ENCODE measurements at places on chromosomes 2 and 18.

GRCh38 chr2:200968162-200968561, 4.7 kb upstream of the ORC2 start:
- no peak for DNase-seq

DNA sequence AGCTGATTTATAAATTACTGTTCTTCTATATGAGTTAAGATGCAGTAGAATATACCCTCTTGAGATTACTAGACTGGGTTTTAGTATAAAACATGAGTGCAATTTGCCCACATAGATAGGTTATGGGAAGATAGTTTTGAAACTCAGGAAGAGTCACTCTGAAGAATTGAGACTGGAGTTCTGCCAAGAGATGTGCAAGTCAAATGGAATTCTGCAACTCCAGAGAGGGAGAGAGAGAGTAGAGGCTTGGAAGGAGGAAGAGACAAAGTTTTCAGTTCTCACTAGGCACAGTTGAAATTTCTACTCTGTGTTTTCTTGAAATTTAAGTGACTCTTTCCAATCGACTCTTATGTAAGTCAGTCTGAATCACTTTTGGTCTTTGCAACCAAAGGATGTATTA, 878.8 kb downstream of the TSN start:
- no peak for DNase-seq

DNA sequence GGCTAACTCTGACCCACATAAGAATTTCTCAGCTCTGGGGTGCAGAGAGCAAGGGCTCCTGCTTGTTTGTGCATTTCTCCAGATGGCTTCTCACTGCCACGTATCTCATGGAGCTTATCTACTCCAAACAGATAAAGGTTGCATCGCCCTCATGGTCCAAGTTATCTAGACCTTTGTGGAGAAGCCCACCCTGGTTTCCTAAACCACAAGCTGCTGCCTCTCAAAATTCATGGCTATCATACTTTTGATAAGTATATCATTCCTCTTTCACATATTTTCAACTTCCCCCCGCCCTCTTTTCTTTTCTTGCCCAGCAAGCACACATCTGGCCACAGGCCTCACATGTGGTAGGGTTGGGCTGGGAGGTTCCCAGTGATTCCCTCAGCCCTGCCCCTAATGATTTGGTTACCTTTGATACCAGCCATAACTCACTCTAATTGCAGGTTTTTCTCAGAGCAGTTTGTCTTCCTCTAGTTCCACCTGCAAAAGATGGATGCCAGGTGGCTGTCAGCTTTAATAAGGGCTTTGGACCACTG, 146.0 kb downstream of the RHBDD1 start:
- DNase-seq = no peak

- DNase-seq = no peak
These were observed 80.6 kb downstream of the OTX1 start for GRCh38 chr2:63131196-63131595.

GRCh38 chr2:160279813-160280465, 79.9 kb upstream of the ITGB6 start:
- no peak for DNase-seq

- no peak for DNase-seq
These were observed 27.2 kb downstream of the C2orf49 start for GRCh38 chr2:105364436-105365139.

DNA sequence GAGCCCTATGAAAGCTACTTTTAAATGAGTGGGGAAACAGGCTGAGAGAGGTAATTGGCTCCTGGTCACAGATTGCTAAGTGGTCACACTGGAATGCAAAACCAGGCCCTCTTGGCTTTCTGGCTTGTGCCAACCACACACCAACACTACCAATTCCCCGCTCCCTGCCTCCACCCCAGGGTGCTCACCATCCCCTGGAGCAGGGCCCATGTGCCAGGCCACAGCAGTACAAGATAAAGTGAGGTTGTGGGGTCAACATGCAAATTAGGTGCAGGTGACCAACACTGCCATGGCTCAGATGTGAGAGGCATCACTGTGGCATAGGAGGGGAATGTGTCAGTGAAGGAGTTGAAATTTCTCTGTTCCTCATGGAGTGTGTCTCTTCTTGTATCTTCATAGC, 312.5 kb downstream of the MYCN start:
- no peak for DNase-seq

DNA sequence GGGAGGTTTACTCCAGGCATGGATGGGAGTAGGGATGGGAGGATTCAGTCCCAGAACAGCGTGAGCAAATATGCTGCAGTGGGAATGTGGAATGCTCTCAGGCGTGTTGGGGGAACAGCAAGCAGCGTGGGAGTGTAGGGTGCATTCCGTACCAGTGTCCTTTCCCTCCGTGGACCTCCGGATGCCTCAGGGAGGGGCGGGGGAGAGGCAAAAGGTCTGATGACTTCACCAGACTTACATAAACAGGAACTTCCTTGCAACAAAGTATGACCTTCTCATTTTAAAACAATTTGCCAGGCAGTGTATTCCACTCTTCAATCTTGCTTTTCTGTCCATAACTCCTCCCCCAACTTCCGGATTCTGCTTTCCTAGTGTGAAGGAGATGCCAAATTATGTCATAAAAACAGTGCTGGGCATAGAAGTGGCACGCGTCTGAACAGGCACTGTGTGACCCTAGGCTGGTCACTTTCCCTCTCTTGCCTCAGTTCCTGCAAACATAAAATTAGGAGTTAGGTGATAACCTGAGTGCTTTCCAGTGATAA, 36.9 kb downstream of the RPL37A start:
- DNase-seq = no peak

- DNase-seq = no peak
These were observed 99.8 kb upstream of the ZEB2 start for GRCh38 chr2:144619760-144620159.

DNA sequence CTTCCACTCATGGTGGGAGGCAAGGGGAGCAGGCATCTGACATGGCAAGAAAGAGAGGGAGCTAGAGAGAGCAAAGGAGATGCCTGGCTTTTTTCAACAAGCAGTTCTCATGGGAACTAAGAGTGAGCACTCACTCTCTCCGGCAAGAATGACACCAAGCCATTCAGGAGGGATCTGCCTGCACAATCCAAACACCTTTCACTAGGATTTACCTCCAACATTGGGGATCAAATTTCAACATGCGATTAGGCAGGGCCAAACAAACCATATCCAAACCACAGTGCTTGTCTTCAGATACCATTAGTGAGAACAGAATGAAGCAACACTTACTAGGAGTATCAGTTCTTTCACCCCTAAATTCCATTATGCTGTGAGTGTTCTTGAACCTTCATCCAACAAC, 77.3 kb downstream of the FIGN start:
- DNase-seq = no peak

DNA sequence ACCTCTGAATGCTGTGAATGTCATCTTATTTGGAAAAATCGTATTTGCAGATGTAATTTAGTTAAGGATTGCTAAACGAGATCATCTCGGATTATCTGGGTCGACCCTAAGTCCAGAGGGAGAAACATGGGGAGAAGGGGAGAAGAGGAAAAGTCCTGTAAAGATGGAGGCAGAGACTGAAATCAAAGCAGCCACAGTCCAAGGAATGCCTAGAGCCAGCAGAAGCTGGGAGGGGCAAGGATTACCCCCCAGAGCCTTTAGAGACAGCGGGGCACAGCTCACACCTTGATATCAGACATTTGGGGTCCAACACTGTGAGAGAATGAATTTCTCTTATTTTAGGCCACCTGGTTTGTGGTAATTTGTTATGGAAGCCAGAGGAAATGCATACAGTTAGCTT, 104.9 kb upstream of the YPEL5 start:
- DNase-seq = no peak

- no peak for DNase-seq
These were observed 65.1 kb downstream of the MRPS9 start for GRCh38 chr2:105102963-105103421.

- DNase-seq = no peak
These were observed 46.6 kb downstream of the HNMT start for GRCh38 chr2:138010890-138011289.

GRCh38 chr2:60377825-60378224, 175.6 kb downstream of the BCL11A start:
- DNase-seq = no peak

- no peak for DNase-seq
These were observed 83.2 kb downstream of the DDX1 start for GRCh38 chr2:15674637-15675455.

DNA sequence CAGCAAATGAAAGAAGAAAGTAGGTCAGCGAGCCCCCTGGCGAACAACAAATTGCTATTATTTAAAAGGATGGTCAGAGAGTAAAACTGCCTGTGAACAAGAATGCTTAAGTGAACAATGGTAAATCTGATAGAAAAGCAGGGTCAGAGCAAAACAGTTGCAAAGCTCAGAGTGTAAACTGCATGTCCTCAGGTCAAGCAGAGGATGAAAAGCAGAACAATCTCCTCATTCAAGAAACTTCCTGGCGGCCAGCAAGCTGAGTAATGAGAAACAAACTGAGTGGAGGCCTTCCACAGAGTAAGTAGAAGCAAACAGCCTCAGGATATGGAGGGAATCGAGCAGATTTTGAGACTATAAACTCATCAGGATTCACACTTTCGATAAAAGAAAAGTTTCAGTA, 117.9 kb downstream of the PPP1R1C start:
- no peak for DNase-seq

GRCh38 chr18:10400534-10401307, 53.7 kb upstream of the APCDD1 start:
- no peak for DNase-seq

- no peak for DNase-seq
These were observed 26.5 kb upstream of the POLE4 start for GRCh38 chr2:74931940-74932339.

DNA sequence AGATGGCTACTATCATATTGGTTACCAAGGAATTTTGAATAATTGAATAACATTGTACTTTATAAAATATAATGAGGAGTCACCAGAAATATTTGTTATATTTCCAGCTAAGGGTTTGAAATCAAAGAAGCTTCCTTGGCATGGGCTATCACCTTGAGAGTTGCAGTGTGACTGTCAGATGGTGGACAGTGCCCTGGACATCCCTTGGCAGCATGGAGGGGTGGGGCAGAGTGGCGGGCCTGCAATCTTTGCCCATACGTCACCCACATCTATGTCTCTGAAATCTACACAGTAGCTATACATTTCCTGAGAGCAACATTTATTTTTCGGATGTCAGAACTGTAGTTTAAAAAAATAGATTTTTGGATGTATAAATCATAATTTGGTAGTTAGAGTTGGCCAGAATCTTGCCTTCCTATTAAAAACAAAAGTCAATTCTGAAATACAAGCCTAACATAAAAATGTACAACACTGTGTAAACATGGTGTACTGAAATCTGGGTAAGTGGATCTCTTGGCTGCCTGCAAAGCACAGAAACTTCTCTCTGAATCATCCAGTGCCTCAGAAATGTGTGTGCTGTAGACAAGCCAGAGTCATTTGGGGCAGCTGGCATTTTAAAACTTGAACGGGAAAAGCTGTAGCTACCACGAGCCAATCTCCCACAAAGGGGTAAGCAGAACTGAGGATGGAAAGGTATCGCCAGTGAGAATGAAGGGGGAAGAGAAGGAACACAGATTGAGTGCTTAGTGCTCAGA, 124.2 kb upstream of the ARHGAP28 start:
- no peak for DNase-seq

DNA sequence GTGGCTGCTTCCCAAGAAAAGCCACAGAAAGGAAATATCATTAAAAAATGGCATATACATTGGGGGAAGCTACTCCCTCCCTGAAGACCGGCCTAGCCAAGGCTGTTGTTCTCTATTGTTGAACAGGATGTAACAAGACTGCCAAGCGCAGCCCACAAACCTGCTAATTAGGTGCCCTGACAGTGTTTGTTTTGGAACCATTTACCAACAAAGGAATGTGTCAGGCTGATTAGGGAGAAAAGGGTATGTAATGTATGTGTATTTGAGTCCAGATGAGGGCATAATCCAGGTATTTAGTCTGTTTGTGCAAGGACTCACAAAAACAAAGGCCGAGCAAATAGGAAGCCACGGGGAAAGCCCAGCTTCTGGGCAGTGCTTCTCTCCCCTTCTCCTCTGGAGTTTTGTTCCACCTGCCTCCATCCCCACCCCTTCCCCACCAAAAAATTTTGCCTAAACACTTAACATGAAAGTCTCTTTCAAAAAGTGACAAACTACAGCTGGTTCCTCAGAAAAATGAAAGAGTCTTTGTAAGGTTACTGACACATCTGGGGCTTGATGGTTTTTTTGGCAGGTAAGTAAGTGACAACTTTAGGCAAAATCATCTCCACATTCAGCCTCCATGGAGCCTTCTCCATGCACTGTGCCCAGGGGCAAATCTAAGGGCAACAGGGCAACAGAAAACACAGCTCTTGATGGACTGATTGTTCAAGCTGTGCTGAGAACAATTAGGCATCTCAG, 78.3 kb upstream of the FZD5 start:
- no peak for DNase-seq

DNA sequence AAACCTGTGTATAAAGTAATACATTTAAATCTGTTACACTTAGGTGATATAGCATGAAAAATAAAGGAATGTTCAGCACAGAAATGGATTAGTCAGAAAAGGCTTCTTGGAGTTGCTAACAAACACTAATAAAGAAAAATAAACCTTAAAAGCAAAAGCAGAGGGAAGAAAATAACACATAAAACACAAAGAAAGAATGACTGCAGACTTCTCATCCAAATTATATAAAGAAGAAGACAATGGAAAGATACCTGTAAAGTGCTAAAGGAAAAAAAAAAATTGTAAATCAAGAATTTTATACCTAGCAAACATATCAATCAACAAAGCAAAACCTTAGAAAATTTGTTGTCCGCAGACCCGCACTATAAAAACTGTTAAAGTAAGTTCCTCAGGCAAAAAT, 63.6 kb downstream of the EXOC6B start:
- DNase-seq = no peak

GRCh38 chr2:37350034-37350433, 5.6 kb downstream of the QPCT start:
- peak; percentile 63 for DNase-seq

GRCh38 chr2:82819951-82820350, 1639.1 kb downstream of the SUCLG1 start:
- DNase-seq = no peak
